ENCODE measurements at places on chromosomes 16 and 17.

- DNase-seq: peak; percentile 56
Observed at GRCh38 chr16:610513-611381, 20.0 kb upstream of the WFIKKN1 start.

DNA sequence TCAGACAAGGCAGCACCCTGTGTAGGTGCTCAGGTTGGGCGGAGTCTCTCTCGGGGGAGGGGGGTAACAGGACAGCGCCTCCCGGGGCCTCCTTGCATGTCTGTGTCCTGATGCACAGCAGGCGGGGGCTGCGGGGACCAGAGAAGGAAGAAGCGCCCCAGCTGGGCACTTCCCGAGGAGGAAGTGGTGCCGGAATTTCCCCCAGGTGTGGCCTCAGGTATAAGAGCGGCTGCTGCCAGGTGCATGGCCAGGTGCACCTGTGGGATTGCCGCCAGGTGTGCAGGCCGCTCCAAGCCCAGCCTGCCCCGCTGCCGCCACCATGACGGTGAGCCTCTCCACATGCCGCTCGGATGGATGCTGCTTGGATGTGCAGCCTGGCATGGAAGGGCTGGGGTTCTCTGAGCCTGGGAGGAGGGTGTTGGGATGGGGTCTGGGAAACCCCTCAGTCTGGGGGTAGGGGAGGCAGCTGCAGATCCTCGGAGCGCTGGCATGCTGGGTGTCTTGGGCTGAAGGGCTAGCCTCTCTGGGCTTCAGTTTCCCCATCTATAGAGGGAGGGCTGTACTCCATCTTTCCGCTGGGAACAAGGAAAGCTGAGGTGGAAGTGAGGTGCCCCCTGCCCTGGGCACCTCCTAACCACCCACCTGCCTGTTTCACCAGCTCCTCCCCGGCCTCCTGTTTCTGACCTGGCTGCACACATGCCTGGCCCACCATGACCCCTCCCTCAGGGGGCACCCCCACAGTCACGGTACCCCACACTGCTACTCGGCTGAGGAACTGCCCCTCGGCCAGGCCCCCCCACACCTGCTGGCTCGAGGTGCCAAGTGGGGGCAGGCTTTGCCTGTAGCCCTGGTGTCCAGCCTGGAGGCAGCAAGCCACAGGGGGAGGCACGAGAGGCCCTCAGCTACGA, at the start of gene IL17C:
IL17C (plus strand) TSS at position 250 of the 908 bp plus-strand sequence; CDS start at position 320, 70 bp downstream.
- DNase-seq: no peak

- no peak for DNase-seq
Observed at GRCh38 chr17:49990921-49991320, 4.1 kb downstream of the DLX3 start.

DNA sequence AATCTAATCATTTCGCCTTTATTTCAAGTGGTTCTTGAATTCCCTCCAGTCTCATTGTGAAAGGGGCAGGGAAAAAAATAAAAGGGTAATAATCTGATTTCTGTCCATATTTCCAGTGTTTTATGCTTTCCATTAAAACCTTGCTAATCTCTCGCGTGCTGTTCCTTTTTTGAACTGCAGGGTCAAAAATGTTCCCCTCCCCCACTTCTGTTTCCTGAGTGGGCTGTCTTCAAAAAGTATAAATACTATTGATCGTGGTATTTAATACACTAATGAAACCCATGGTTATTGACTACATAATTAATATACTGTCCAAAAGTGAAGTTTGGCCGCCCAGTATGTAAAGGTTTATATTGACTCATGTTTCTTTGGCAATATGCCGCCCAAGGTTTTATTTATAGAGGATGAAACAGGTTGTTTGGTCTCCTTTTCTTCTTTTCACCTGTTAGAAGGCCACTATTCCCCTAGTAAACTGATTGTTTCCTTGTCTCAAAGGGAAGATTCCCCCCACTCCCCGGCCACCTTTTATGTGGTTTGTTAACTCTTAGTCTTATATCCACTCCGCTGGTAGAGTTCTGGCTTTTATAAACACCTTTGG, 69.7 kb downstream of the RPA1 start:
- no peak for DNase-seq

DNA sequence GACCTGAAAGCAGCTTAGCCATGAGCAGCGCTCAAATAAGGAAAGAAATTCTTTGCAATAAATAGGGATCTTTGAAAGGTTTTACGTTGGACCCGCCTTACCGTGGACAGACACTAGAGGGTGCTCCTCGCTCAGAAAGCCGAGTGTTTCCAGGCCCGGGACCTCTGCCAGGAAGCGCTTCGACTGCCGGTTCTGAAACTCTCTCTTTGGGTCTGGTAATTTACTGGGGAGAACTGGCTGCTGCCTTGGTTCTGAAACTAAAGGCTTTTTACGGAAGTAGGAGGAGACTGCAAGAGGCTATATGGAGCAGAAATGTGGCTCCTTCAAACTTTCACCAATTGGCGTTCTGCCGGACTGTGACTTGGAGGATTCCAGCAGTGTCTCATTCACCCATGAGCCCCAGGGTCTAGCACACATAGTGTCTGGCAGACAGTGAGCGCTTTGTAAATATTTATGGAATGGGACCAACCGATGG, 45.6 kb upstream of the HOXB9 start:
- peak; percentile 35 for DNase-seq

DNA sequence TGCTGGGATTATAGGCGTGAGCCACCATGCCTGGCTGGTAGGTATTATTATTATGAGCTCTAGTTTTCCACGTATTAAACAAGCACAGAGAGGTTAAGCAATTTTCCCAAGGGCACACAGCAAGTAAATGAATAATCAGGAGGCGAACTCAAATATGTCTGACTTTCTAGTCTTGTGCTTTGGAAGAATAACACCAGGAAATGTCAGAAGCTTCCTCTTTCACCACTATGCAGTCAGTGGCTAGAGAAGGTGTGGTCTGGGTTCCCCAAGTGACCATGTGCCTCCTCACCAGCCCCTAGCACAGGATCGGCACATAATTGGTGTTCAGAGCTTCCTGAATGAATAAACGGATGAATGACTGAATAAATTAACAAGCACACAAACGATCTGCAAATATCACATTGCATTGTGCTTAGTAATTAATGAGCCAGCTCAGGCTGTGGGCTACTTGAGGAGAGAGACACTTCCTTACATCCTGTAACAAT, 21.6 kb upstream of the SCNN1B start:
- DNase-seq: no peak

DNA sequence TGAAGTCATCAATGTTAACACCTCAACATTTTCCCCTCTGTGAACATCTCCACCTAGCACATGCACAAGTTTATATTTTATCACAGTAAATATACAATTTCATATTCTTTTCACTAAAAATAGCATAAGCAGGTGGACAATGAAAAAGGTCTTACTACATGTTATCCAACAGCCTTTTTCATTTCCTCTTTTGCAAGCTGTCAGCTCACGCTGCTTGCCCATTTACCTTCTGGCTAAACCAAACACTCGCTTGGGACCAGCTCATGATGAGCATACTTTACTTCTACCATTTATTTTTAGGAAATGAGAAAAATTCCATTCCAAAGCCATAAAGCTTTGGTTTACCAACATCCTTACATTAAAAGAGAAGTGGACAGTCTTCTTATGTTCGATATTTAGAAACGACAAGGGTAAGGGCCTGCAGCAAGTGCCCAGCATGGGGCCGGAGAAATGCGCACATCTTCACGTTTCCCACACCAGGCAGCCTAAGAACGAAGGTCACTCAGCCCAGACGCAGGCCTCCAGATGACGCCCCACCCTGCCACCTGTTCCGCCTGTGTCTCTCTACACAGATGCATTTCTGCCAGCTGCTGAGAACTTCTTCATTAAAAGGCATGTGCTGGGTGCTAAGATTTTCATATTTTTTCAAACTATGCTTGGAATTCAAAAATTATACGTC, 13.9 kb downstream of the SNN start:
- DNase-seq: no peak

DNA sequence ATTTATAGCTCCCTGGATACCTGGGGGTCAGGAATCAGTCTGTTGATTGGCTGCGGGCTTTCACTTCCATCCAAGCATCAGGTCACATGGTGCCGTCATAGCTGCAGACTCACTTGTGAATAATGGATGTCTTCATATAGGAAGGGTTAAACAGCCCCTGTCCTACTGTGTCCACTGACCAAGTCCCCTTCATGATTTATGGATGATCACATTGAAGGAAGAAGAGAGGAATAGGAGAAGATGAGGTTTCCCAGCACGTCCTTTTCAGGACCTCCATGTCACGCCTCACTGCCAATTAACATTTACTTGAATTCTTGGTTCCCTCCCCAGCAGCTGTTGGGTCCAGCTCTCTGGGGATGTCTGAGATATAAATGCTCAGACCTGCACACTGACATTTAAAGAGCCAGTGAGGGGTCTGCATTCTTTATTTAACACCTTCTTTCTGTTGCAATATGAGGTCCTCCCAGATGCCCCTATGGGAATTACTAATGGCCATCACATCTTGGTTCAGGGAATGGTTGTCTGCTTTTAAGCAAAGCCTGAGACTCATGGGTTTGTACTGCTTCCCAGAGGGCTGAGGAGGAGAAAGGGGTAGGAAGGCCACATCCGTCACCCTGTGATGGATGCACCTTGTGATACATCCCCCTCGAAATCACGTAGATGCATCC, 230.6 kb upstream of the HSBP1 start:
- DNase-seq: no peak

DNA sequence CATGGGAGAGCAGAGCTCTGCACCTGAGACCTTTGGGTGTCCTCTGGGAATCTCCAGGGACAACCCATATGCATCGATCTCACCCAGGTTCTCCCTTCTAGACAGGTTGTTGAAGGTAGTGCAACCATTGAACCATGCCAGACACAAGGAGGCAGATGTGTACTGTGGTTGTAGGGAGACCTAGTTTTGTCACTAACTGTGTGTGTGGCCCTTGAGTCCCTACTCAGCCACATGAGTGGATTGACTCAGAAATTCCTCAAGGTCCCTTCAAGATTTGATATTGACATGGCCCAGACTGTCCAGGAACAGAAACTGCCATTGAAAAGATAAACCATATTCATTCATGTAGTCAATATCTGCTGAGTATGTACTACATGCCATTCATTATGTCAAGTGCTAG, 396.4 kb upstream of the CCL2 start:
- DNase-seq: no peak

DNA sequence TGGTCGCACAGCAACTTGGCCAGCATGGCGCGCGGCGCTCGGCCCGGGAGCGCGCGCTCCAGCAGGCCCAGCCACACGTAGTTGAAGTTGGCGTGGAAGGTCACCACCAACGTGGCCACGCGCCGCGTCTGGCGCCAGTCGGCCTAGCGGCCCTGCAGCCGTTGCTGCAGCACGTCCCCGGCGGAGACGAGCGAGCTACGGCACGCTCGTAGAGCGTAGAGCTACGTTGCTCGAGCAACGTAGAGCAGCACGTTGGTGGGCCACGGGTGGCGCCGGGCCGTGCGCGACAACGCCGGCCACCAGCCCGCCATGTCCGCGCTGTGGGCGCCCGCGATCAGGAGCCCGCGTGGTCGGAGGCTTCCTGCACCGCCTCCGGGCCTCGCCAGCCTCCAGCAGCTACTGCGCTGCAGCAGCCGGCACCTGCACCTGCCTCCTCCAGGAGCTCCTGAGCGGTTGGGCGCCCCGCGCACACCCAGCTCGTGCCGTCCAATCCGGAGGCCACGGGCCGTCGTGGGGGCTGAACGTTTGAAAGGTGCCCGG, 13.4 kb upstream of the SULT1A1 start:
- DNase-seq: peak; percentile 60

- no peak for DNase-seq
Observed at GRCh38 chr17:73746314-73747073, 102.2 kb upstream of the SDK2 start.

DNA sequence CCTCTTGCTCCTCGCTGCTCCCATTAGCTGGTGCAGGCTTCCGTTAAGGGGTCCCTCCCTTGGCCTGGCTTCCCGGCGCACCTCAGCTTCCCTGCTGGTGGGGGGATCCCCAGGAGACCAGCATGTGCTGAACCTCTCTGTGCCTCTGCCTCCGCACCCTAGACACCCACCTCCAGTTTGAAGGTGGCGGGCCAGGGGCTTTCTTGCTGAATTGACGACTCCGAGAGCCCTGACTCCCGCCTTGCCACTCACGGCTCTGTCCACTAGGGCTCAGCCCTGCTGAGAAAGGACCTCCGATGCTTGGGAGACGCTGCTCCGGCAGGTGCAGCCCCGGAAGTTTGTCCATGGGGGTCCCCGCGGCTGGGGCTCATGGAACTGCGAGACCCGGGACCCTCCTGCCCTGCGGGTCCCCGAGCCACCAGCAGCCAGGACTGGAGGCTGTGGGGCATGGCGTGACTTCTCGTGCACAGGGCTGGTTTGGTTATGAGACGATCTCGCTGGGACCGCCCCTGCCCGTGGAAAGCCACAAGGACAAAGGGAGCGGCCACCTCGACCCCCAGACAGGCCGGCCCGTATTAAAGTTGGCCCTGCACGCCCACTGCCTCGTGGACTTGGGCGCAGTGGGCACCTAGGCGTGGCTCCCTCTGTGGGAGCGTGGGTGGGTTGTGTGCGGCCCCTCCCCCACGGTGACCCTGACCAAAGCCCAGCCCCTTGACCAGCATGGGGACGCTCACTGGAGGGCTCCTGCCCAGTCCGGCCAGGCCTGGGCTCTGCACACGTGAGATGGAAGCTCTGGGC, 8.1 kb downstream of the CHMP6 start:
- DNase-seq: no peak

GRCh38 chr16:10039220-10040096, 142.8 kb downstream of the GRIN2A start:
- DNase-seq: no peak

- DNase-seq: no peak
Observed at GRCh38 chr17:17728550-17729251, 47.4 kb downstream of the RAI1 start.

DNA sequence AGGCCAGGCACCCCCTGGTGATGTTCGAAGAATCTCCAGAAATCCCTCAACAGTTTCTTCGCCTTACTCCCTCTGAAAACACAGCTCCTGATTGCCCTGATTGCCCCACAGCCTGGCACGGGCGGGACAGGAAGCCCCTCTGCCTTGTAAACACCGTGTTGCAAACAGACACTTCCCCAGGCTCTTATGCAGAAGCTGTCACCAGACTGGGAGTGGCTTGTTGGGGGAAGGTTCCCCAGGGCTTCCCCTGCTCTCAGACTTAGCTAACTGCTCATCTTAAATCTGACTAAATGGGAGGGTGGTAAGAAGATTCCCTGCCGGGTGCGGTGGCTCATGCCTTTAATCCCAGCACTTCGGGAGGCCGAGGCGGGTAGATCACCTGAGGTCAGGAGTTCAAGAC, 11.2 kb downstream of the PIK3R5 start:
- peak; percentile 44 for DNase-seq

DNA sequence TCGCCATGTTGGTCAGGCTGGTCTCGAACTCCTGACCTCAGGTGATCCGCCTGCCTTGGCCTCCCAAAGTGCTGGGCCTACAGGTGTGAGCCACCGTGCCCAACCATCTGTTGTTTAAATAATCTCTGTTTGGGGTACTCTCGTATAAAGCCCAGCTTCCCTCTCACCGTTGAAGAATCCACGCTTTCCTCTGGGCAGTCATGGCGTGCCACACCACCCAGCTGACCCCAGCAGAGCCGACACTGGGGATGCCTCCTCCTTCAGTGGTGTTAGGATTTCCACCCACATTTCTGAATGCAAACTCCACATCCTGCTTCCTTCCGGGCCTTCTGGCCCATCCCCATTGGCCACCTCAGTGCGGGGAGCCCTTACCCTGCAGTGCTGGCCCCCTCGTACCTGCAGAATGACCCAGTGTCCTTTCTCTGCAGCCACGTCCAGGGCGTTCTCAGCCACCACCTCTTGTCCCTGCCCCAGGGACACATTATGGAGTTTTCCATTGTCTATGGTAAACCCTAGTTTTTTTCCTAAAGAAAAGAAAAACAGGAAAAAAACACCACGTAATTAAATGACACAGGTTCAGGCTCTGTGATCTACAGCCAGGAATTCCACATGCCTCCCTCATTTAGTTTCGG, 60.4 kb downstream of the PGS1 start:
- DNase-seq: no peak

Data from stimulated activated CD8-positive, alpha-beta memory T cell treated with anti-CD3 and anti-CD28 coated beads, Interleukin-15, amount 100 ng/mL, for 48 hours (primary cell).